Activated CD4-positive, CD25-positive, alpha-beta regulatory T cell (primary cell): ENCODE measurements at places on chromosomes 7 and 10.

DNA sequence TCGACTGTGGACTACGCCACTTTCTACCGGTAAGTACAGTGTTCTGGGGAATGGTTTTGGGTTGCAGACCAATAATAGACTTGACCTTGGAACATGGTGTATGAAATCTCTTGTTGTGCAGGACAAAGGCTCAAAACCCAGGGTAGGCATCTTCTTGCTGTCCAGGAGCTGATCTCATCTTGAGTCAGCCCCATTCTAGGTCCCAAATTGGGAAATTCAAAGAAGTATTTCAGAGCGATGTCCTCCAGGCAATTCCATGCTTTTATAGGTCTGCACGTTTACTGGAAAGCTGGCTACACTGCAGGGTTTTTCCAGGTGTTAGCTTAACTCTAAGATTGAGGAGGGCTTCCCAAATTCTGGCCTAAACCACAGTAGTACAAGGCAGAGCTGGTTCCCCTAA, 180.7 kb downstream of the BMPER start:
- DNase-seq = no peak

- DNase-seq = no peak
These were observed 48.5 kb downstream of the ZNF467 start for GRCh38 chr7:149724661-149725425.

DNA sequence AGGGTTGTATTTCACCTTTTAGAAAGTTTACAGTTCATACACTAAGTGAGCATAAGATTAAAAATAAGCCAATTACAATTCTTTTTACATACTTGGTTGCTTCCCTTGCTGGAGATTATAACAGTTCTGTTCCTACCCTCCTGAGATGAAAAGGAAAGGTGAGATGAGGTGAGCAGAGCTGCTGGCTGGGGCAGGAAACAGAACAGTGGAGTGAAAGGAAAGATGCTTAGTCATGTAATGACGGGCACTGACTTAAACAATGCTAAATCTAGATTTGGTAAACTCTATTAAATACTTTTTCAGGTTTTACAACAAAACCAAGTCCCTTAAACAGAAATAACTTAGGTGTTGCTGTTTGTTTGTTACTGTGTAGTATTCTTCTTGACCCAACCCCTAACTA, 19.9 kb upstream of the ZEB1 start:
- no peak for DNase-seq

- no peak for DNase-seq
These were observed 1.3 kb downstream of the C10orf90 start for GRCh38 chr10:126669168-126669567.

- no peak for DNase-seq
These were observed 15.1 kb upstream of the GPR15LG start for GRCh38 chr10:84158550-84158949.

DNA sequence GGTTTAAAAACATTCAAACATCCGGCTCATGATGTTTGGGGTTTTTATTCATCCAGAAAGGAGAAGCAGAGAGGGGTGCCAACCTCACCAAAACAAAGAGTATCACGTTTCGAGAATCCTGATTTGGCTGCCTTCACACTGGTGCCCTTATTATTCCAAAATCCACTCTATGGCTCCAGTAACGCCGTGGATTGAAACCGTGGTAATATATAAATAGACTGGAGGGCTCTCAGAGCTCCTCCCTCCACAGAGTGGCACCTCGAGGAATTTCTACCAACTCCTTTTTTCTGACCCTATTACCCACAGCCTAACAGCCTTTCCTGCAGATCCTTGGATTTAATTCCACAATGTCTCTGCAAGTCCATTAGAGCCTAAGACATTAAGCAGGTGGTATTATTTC, 353.6 kb downstream of the CRPPA start:
- DNase-seq = no peak

DNA sequence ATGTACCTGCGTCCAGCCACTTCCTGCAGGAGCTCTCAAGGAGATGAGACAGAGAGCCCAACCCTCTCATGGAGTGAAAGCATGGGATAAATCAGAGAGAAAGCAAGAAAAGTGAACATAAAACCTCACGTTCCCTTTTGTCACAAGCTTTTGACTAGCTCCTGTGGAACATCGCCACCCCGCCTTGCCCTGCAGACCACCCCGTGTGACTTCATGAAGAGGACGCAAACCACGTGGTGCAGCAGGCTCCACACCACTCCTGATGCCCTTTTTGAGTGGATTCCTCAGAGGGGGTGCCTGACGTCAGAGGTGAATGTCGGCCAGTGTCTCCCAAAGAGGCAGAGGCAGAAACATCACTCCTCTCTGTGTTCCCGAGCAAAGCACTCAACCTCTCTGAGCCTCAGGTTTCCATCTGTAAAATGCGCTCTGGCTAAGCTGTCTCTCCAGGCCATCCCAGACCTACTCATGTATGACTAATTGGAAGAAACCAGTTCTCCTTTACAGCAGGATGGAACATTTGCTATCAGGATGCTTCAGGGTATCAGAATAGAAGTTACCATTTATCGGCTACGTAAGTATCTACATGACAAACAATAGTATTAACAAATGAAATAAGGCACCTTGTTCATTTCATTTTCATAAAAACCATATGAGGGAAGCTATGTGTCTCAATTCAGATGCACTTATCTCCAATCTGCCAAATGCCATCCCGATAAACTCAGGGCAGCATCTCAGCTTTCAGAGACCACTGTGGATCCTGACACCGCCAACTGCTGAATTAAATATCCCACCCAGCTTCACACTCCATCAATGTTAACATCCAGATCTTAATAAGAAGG, 5.3 kb downstream of the ZNF488 start:
- no peak for DNase-seq

DNA sequence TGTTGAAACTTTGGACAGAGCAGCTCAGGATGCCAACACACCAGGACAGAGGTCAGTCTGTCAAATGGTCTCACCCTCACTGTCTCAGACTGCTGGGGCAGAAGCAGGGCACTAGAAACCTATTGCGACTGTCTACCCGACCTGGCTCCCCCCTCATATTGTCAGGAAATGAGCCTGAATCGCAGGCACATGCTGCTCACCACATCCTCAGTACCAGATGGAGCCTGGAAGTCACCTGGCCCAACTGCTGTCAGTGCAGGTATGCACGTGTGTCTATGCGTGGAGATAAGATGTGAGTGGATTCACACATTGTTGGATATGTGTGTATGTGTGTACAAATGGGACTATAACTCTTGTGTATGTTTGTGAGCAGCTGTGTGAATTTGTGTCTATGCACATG, 3.2 kb upstream of the CDHR1 start:
- DNase-seq = no peak

DNA sequence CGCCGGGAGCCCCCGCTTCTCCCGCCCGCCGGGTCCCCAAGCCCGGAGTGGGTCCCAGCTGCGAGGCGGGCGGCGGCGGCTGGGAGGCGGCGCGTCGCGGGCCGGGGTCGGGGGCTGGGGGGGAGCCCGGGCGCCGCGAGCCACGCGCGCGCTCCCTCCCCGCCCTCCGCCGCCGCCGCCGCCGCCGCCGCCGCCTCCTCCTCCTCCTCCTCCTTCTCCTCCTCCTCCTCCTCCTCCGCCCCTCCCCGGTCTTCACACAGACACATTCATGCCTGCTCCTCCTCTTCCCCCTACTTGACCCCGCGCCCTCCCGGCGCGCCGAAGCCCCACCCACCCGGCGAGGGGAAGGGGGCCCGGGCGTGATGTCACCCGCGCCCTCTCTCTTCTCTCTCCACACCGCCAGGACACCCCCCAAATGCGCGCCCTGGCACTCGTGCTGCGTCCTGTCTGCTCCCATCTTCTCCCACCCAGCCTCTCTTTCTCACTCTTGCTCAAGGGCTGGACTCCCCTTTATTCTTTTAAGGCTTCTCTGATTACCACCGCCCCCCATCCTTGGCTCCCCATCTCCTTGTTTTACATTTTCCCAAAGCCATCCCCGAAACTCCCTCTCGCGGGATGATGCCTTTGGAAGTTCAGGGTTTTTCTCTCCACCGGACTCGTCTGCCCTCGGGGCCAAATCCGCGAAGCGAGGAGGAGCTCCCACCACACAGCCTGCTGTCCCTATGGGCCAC, 967 bp upstream of the GLI3 start:
- no peak for DNase-seq

- DNase-seq = no peak
These were observed 54.6 kb upstream of the OPN4 start for GRCh38 chr10:86599729-86600128.

- no peak for DNase-seq
These were observed 25.7 kb downstream of the PRKAG2 start for GRCh38 chr7:151851145-151851751.

DNA sequence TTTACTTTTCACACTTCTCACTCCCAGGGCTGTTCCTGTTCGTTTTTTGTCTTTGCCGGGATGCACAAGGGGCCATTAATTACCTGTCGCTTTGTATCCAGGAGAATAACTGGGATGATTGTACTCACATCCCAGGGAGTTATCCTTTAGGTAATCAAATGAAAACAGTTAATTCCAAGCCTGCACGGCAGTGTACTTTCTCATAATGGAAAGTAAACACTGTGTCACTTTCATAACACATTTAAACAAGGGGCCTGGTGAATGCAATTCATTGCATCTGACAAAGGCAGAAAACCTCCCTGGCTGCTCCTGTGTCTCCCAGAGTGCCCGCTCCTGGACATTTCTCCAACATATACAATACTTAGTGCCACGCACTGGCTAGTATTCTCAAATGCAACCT, 138.7 kb upstream of the CELF2 start:
- no peak for DNase-seq

DNA sequence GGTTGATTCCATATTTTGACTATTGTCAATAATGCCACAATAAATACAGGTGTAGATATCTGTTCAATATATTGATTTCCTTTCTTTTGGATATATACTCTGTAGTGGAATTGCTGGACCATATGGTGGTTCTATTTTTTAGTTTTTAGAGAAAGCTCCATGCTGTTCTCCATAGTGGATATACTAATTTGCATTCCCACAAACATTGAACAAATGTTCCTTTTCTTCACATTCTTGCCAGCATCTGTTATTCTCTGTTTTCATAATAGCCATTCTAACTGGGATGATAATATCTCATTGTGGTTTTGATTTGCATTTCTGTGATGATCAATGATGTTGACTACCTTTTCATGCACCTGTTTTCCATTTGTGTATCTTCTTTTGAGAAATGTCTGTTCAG, 973.7 kb downstream of the REEP3 start:
- no peak for DNase-seq

- no peak for DNase-seq
These were observed 151.7 kb upstream of the TAC1 start for GRCh38 chr7:97580205-97580604.

DNA sequence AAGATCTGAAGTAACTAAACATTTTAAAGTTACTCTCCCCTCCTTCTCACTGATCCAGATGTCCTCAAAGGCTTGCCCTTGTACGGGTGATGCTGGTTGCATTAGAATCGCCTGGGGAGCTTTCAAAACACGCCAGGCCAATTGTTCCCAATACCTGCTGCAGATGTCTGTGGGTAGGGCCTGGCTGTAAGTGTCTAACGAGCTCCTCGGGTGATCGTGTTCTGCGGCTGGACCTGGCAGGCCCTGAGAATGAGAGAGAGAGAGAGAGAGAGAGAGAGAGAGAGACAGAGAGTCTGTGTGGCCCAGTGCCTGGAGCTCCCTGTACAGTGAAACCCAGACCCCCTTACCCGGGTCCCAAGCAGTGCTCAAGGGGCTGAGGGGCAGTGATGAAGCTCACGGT, 8.4 kb downstream of the COL13A1 start:
- DNase-seq = no peak

DNA sequence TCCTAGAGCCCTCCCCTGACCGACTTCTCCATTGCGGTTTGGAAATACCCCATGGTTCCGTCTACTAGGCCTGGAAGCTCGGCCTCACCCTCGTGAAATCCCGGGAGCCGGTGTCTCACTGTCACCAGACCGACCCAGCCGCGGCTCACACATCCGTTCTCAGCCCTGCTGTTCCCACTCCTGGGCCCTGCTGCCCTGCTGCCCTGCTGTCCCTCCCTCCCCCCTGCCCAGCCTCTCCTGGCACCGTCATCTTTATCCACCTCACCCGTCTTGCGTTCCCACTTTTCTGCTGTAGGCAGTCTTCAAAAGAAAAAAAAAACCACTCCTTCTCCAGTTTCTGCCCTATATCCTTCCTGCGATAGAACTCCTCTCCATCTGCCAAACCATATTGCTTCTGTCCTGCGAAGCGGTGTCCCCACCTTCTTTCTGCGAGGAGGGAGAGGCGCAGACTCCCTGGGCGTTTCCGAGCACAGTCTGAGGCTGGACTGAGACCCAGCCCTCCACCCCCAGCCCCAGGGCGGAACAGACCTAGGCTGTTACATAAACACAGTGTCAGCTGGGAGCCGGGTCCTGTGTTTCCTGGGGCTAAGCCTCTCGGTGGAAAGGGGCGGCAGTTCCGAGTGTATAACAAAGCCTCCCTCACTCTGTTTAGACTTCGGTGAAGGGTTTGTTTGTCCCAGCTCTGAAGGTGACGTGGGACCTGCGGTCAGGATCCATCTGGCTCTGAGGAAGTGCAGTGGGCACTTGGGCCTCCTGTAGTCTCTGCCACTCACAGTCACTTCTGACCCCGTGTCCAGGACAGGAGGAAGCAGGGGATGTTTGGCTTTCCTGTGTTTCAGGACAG, 2.8 kb downstream of the AGAP3 start:
- no peak for DNase-seq

GRCh38 chr10:90775351-90776028, 82.3 kb downstream of the HTR7 start:
- no peak for DNase-seq

GRCh38 chr10:96651998-96652431, 65.2 kb upstream of the TM9SF3 start:
- DNase-seq = no peak

DNA sequence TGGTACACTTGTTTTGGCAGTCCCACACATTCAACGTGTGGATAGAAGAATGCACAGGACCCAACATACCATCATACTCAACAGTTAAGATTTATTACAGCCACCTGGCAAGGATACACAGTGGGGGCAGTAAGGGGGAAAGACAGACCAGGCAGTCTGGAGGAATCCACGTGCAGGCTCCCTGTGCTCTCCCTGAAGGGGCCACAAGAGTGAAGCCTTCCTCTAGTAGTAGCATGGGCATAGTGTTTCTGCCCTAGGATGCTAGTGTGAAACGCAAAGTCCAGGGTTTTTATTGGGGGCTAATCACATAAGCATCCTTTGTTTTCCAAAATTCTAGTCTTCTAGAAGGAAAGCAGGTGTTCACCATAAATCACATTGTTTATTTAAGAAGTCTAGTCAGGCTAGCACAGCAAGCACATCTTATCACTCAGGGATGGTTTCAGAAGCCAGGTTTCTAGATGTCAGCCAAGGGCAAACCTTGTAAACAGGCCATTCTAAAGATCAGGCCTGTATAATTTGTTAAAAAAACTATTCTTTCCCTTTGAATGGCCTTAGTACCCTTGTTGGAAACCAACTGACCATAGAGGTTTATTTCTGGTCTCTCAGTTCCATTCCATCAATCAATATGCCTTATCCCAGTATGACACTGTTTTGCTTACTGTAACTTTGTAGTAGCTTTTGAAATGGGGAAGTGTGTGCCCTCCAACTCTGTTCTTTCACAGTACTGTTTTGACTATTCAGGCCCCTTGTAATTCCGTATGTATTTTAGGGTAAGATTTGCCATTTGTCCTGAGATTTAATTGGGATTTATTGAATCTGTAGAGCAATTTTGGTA, 12.4 kb upstream of the TFAM start:
- DNase-seq = no peak
